ENCODE measurements at places on chromosomes 6 and 20. TPM values are rescaled to one million over a fixed set of nuclear protein-coding genes. Genes with fewer than 3 reads are reported as not detected.

RTF2 gene
- polyA plus RNA-seq: 62.8 TPM

KCNS1 gene
- polyA plus RNA-seq: 0.15 TPM

TFAP2A gene
- 28.8 TPM for polyA plus RNA-seq

TFB1M gene
- 13.3 TPM for polyA plus RNA-seq

Data from esophagus (tissue), 2 donors.